Activated CD4-positive, alpha-beta T cell treated with anti-CD3 and anti-CD28 coated beads, Interleukin-2, amount 10 ng/mL, durations not matched to agents 7 days and 5 days (primary cell): ENCODE measurements at places on chromosomes 7 and 10.
A peak's percentile ranks its signal among the peaks of the same experiment; 100 is the strongest.

DNA sequence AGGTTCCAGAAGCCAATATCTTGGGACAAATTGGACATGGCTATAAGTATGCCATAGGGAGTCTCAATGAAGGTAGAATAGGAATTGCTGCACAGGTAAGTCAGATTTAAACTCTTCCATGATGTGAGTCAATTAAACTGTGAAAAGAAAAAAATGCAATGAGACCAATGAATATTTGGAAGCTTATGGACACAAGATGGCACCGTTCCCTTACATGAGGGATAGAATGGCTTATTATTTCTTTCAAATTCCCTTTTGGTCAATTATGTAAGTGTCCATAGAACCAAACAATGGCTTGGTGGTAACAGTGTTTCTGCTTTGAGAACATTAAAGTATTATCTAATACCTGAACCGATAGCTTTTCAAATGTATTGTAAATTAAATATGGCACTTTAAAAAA lies 35.6 kb downstream of the ACADSB start:
- DNase-seq = no peak
- peaks cover under 1% of the 10 kb centered on the region for H3K4me1 ChIP-seq
- H3K27ac ChIP-seq = no peak overlapping the region
- peaks cover 3% of the 10 kb centered on the region for H3K36me3 ChIP-seq
- no peaks in the 10 kb centered on the region for H3K27me3 ChIP-seq

GRCh38 chr7:138752518-138753149 lies 45.2 kb upstream of the TMEM213 start:
- H3K27ac ChIP-seq = peak overlapping the region; percentile 93
- peaks cover 75% of the 10 kb centered on the region for H3K4me1 ChIP-seq
- H3K4me3 ChIP-seq = peak overlapping the region; percentile 35

DNA sequence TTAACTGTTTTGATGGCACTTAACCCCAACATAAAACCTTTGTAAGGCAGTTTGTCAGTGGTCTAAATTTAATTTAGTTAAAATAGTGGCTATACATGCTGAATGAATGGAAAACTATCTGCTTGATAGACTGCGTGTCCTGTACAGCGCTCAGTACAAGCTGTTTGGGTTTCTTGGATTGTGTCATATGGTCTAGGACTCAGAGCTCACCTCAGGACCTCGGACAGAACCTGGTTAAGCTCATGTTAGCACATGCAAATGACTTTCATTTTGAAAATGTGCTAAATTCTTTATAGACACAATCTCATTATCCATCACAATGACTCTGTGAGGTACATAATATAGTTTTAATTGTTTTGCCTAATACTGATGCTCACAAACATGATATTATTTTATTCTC lies 55.7 kb upstream of the RELN start:
- H3K27ac ChIP-seq = no peak overlapping the region
- peaks cover 6% of the 10 kb centered on the region for H3K27me3 ChIP-seq
- no peak for DNase-seq
- no peak overlapping the region for H3K4me3 ChIP-seq
- no peaks in the 10 kb centered on the region for H3K36me3 ChIP-seq

DNA sequence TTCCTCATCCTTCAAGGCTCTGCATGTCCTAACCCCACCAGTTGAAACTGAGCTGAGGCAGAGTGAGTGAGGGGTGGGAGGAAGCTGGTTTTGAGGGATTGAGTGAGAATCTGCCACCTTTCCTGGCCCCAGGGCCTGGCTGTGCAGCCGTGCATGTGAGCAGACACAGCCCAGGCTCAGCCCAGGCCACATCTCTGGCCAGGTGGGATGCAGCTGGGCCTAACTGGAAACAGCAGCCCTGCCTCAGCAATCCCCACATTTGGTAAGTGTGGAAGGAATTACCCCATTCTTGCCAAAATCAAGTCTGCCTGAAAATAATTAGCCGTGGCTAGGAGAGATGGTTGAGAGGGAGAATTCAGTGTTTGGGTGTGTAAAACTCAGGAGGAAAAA lies 116.6 kb downstream of the NEURL1 start:
- peaks cover 2% of the 10 kb centered on the region for H3K4me1 ChIP-seq
- no peaks in the 10 kb centered on the region for H3K27me3 ChIP-seq
- DNase-seq = no peak
- H3K36me3 ChIP-seq = peaks cover 2% of the 10 kb centered on the region
- no peak overlapping the region for H3K4me3 ChIP-seq

DNA sequence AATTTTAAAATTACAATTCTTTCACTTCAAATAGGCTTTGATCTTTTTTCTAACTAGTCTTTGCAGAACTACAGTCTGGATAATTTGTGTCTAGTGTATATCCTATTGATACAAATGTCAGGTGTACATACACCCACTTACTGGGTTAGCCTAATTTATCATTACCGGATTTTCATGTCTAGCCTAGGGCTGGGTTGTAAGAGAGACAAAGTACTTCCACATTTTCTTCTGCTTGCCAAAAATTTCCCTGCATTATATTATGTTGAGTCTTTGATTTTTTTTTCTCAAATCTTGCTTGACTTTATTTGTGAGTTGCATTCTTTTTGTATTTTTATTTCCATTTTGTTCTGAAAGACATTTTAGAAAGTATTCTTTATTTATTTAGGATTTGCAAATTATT lies 284.8 kb upstream of the FZD8 start:
- no peak for DNase-seq
- no peaks in the 10 kb centered on the region for H3K27me3 ChIP-seq
- H3K4me1 ChIP-seq = no peaks in the 10 kb centered on the region
- no peaks in the 10 kb centered on the region for H3K36me3 ChIP-seq
- no peak overlapping the region for H3K27ac ChIP-seq

DNA sequence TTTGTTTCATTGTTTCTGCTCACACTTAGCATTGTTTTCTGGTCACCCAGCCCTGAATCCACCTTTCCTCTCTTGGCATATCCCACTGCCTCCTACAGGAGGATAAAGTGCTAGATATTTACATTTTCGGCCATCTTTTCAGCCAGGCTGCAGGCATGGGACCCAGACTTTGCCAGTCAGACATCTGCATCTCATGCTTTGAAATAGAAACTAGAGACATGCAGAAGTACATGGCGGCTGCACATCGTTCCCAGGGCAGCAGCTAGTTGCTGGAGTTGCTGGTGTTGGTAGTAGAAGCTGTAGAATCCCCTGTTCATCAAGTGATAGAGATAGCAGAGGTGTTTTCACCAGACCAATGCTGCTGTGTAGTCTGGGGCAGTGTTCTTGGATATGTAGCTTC lies 18.7 kb downstream of the STAMBPL1 start:
- no peak overlapping the region for H3K27ac ChIP-seq
- H3K27me3 ChIP-seq = no peaks in the 10 kb centered on the region
- peaks cover 67% of the 10 kb centered on the region for H3K4me1 ChIP-seq

DNA sequence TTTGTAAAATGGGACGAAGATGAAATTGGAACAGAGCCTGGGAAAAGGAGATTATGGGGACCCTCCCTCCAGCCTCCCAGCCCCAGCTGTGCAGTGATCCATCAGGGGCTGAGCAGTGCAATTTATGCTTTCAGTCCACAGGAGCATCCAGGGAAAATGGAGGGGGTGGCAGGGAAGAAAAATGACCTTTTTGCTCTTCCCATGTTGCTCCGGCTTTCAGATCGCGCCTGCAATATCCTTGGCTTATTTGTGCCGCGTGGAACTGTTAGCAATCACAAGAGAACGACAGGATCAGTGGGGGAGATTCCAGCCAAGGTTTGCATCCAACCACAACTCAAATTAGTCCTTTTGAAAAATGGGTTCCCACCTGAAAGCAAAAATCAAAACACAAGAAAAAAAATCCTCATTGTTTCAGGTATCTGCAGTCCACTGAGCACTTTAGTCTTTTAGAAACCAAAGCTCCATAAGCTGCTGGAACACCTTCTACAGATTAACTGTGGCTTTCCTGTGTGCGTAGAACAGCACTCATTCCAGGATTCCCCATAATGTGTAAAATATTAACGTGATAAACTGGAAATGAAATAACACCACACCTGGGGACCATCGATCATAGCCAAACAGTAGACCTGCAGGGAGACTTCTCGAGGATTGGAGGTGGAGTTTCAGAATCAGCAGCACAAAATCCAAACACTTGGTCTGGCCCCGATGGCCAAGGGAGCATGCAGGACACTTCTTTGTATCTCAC lies 30.7 kb upstream of the SFMBT2 start:
- H3K4me3 ChIP-seq = no peak overlapping the region
- H3K27ac ChIP-seq = no peak overlapping the region
- H3K27me3 ChIP-seq = peaks cover 6% of the 10 kb centered on the region
- DNase-seq = no peak
- no peaks in the 10 kb centered on the region for H3K36me3 ChIP-seq

DNA sequence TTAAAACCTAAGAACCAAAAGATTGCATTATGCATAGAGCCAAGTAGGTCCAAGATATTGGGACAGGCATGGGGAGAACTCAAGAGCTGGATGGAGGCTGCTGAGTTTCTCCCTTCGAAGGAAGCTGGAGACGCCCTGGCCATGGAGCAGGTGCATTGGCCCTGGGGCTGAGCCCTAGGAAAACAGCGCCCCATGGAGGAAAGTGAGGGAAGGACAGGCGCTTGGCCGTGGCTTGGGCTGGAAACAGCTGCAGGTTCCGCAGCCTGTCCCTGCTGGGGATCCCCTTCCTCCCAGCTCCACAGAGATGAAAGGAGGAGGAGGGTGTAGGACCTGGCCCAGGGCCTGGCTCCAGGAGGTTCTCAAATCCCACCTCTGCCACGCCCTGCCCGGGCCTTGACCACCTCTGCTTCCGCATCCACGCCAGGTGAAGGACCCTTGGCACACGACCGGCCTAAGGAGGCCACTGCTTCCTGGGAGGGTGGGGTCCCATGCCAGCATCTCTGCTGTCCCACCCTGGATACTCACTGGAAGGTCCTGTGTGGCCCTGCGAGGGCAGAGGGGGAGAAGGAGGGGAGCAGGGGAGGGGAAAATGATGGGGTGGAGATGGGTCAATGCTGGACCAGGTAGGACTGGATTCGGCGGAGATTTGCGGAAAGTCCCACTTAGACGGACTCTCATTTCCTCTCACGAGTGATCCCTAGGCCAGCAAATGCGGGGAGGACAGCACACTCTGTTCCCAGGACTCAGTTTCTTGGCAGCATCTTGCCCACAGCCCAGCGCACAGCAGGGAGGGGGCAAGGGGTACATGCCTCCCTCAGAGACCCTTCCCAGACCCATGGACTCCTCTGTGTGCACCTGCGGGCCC lies 258.6 kb upstream of the TCERG1L start:
- DNase-seq = no peak
- no peaks in the 10 kb centered on the region for H3K27me3 ChIP-seq
- no peaks in the 10 kb centered on the region for H3K4me1 ChIP-seq
- no peak overlapping the region for H3K4me3 ChIP-seq

DNA sequence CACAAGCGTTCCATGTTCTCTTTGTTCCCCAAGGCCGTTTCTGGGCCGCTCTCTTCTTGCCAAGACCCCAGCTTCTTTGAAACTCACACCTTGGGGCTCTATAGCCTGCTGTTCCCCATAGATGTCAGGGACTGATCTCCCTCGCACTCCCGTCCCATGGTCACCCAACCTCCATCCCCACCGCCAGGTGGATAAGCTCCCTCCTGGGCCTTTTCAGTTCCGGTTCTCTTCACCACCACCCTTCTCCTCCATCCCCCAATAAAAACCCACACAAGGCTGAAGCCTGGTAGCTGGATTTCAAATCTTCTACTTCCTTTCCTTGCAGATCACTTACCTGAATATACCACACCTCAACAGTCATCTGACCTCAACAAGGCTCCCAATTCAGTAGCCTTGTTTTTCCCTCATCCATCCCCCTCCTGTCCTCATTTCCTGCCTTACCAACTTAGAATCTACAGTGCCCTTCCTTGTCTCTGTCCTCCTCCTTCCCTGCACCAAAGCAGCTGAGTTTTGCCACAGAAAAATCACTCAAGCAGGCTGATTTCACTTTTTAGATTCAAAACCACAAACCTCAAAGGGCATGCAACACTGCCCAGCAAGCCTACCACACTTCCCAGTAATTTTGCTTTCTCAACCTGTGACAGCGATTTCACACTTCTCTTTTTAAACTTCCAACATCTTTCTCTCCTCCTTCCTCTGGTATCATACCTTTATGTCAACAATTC lies 7.7 kb downstream of the SLC37A3 start:
- H3K4me1 ChIP-seq = peaks cover 5% of the 10 kb centered on the region
- peaks cover 2% of the 10 kb centered on the region for H3K36me3 ChIP-seq
- DNase-seq = peak; percentile 14
- H3K4me3 ChIP-seq = no peak overlapping the region

DNA sequence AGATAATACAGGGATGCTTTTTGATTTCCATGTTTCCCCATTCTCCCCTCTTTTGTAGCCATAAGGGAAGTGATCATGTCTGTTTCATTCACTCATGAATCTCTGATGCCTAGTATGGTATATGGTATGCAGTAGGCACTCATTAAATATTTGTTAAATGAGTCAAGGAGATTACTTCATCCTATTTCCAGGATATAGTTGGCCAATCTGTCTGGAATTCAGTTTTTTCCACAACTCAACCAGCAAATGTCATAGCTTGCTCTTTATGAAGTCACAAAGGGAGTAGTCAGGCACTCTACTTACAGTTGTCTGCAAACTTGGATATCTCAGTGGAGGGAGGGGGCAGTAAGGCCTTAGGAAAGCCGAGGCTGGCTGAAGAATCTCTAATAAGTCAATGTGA lies 853.6 kb downstream of the LRMDA start:
- no peaks in the 10 kb centered on the region for H3K4me1 ChIP-seq
- H3K36me3 ChIP-seq = no peaks in the 10 kb centered on the region
- DNase-seq = no peak
- no peak overlapping the region for H3K4me3 ChIP-seq

GRCh38 chr7:141160246-141160860 lies 86.5 kb downstream of the TMEM178B start:
- H3K36me3 ChIP-seq = no peaks in the 10 kb centered on the region
- DNase-seq = no peak
- no peaks in the 10 kb centered on the region for H3K27me3 ChIP-seq

GRCh38 chr10:29689001-29689400 lies 54.2 kb upstream of the SVIL start:
- H3K36me3 ChIP-seq = peaks cover 27% of the 10 kb centered on the region
- no peak for DNase-seq
- H3K27me3 ChIP-seq = no peaks in the 10 kb centered on the region
- H3K4me1 ChIP-seq = peaks cover 31% of the 10 kb centered on the region
- H3K4me3 ChIP-seq = no peak overlapping the region

- H3K27ac ChIP-seq = no peak overlapping the region
- H3K27me3 ChIP-seq = no peaks in the 10 kb centered on the region
- H3K4me3 ChIP-seq = no peak overlapping the region
Measured at GRCh38 chr7:47480576-47481538, 101.1 kb downstream of the TNS3 start.

GRCh38 chr10:89025453-89025852 lies 34.9 kb downstream of the FAS start:
- no peak overlapping the region for H3K27ac ChIP-seq
- H3K4me3 ChIP-seq = no peak overlapping the region
- DNase-seq = no peak
- H3K36me3 ChIP-seq = peaks cover 35% of the 10 kb centered on the region

DNA sequence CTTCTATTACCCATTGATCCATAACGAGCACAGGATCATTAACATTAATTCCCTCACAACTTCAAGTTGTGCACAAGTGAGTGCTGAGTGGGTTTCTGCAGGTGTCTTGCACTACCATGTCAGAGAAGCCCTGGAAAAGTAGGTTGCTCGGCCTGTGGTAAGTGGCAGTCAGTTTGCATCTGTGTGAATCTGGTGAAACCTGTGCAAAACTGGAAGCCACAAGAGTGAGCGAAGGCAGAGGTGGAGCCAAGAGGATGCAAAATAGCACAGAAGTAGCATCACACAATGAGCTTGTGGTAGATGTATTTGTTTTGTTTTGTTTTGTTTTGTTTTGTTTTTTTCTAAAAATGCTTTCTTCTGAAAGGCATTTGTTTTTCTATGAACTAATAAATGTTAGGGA lies 181.5 kb downstream of the THSD7A start:
- H3K4me3 ChIP-seq = no peak overlapping the region
- H3K36me3 ChIP-seq = no peaks in the 10 kb centered on the region
- no peaks in the 10 kb centered on the region for H3K4me1 ChIP-seq
